Vagina (tissue), 2 donors: ENCODE measurements at places on chromosomes 13 and 19.

DNA sequence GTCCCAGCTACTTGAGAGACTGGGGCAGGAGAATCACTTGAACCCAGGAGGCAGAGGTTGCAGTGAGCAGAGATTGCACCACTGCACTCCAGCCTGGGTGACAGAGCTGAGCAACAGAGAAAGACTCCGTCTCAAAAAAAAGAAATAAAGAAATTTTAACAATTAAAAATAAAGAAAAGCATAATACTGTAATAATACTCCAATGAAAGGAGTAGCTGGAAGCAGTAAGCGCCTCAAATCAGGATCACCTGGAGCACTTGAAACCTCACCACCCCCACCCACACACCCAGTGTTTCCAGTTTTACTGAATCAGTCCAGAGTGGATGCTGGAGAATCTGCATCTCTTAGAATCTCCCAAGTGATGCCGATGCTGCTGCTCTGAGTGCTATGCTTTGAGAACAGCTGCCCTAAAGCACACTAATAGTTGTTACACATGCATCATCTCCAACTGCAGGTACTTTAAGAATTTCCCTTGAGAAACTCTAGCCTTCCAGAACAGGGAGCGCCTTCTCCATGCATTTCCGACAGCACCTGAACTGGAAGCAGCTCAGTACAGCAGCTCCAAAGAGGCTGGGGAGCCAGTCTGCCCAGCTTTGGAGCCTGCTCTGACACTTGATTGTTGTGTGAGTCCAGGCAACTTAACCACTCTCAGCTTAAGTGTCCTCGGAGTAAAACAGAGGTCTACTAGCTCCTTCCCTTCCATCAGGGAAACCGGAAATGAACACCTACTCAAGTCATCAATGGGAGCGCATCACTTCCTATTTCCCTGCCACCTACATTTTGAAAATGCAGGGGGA, 2.9 kb downstream of the ABCC4 start:
- DNase-seq: no peak

DNA sequence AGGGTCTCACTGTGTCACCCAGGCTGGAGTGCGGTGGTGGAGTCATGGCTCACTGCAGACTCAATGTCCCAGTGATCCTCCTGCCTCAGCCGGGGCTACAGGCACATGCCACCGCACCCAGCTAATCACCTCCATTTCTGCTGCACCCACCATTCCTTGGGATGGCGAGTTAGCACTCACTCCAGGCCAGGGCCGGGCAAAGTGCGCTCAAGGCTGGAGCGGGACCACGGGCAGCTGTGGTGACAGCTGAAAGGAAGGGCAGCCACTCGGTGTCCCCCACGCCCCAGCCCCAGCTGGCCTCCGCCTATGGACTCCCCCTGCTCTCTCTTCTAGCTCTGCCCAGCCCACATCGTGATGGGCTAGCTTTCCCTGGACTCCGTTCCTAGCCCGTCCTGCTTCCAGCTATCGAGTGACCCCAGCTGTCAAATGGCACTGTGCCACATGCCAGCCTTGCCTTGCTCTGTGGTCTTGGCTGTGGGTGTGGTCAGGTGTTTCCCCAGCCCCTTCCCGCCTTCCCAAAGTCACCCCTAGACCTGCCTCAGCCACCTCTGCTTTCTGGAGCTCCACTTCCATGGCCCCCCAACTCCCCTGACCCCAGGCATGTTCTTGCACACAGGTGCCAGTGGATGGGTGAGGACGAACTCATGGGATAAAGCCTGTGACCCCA, 4.1 kb downstream of the MICOS13 start:
- DNase-seq: no peak

DNA sequence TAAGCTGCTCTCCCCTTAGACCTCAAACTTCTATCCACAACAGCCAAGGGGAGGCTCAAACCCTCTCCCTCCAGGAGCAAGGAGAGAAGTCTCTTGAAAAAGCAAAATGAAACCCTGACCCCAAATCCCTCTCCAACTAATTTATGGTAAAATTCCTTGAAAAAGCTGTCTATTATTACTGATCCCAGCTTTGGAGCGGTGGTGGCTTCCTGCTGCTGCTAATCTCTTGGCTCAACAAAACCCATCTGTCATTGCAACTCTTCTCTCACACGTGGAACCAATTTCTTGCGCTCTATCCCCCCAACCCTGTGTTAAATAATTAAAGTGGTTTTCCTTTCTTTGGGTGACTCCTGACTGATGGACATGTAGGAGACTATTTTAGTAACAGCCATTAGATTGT, 64.1 kb upstream of the OXGR1 start:
- no peak for DNase-seq

- no peak for DNase-seq
These were observed 349.2 kb upstream of the KLHL1 start for GRCh38 chr13:70457474-70457873.

GRCh38 chr19:1913781-1914577, 8.8 kb downstream of the ADAT3 start:
- no peak for DNase-seq

GRCh38 chr19:42018503-42019193, 24.6 kb upstream of the ATP1A3 start:
- no peak for DNase-seq

DNA sequence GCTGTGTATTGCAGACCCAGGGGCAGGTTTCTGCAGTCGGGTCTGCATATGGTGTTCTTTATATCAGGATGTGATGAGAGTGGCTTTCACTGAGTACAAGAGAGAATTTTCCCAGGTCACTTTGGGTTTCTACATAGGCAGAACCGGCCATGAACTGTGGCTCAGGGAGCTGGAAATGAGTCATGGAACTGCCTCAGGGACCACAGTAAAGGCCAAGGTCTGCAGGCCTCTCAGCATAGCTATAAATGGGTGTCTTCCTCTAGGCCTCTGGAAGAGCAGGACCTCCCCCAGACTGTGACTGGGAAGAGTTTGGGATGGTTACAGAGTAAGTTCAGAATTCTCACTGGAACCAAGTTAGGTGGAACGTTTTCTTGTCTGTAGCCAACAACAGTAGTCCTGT, 51.8 kb upstream of the ZNF681 start:
- no peak for DNase-seq

- DNase-seq: no peak
These were observed 4.8 kb upstream of the SMG9 start for GRCh38 chr19:43759515-43759914.

DNA sequence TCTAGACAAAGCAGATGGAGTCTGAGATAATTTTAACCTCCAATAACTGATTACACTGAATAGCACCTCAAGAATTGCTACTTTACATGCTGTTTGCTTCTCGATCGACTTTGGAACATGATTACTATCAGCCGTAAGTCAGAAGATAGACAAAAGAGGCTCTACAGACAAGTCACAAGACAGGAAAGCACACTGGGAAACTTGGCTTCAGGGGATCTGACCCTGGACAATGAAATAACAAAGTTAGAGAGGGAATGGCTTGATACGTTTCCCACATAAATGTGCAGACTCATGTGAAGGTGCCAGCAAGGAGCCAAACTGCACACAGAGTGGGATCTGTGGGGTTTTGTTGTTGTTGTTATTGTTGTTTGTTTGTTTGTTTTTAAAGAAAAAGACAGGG, 28.5 kb downstream of the DCLK1 start:
- no peak for DNase-seq

DNA sequence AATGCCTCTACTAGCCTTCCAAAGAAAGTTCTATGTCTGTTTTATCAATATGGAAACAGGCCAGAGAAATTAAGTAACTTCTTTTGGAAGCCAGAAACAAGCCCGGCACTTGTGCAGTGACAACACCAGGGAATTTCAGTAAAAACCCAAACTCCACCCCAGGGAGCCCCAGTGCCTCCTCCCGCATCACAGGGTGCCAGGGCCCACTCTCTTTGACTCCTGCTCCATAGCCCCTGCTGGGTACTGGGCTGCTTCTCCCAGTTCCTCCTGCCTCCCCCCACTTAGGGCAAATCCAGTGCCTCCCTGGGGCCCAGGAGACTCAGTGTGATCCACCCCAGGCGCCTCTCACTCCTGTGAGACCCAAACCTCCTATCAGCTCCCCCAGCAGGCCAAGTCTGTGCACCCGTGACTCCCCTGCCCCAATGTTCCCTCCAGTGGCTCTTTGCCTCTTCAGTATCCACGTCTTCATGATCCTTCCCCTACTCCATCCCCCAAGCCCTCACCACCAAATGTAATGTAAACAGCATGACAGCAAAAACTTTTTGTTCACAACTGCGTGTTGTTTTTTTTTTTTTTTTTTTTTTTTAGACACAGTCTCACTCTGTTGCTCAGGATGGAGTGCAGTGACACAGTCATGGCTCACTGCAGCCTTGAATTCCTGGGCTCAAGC, 2.3 kb upstream of the FFAR3 start:
- DNase-seq: no peak

- no peak for DNase-seq
These were observed 5.1 kb upstream of the EPS8L1 start for GRCh38 chr19:55070466-55071128.

DNA sequence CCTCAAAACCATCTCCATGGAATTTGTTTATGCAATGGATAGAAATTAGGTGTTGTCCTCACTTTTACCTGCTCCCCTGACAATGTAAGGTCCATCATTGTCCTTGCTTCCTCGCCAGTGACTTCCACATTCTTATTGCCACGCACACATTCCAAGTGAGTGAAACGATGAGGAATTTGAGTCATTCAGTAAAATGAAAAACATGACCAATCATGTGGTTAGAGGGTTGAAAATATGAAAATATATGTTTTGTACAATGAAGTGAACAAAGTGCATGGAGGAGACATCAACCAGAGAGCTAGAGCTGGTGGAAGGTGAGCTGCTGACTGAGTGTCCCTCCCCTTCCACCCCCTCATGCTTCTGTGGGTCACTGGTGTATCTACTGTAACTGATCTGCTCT, 91.7 kb downstream of the ATP8A2 start:
- no peak for DNase-seq

- no peak for DNase-seq
These were observed 84.3 kb downstream of the EPSTI1 start for GRCh38 chr13:42907745-42908144.

DNA sequence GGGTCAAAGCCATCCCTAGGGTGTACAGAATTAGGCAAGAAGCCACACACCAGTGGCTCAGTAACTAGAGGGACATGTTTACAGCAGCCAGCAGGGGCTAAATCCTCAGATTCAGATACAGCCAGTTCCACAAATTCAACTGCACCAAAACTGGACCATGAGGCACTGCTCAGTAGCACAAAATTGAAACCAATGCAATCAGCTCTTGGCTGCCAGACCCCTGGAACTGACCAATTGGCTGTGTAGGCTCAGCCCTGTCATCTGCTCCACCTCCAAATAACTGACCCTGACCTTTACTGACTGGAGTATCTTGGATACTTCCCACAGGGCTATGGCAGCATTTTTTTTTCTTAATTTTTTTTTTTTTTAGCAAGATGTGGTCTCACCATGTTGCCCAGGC, 226.5 kb downstream of the FOXO1 start:
- no peak for DNase-seq

DNA sequence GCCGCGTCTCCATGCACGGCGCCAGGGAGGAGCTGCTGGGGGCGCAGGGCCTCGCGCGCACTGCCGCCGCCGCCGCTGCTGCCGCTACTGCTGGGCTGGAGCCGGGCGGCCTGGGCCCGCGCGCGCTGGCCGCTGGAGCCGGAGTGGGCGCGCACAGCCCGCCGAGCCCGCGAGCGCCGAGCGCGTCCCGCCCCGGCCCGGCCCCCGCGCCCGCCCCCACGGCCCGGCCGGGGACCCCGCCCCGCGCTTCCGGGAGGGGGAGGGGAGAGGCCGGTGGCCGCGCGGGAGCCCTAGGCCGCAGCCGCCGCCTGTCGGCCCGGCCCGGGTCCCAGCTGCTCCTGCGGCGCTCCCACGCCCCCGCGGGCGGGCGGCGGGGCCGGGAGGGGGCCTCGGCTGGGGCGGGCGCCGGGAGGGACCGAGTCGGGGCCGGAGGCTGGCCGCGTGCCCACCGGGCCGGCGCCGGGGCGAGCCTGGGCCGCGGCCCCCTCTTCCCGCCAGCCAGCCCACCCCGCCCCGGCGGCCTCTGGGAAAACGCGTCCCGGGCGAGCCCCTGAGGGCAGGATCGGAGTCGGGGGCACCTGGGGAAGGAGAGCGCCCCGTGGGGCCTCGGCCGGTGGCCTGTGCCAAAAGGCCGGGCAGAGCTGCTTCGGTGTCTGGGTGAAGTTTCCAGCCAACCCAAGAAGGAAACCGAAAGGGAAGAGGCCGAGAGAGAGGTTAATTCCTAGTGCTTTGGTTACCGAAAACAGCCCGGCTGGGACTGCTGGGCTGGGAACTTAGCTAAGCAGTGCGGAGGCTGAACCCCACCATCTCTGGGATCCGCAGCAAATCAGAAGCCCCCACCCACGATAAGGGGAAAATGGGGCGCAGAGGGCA, at the start of gene STK24:
Gene STK24, minus strand, starts transcription at position 145 of the 873 bp plus-strand sequence. CDS start 321 bp downstream, outside the sequence.
- DNase-seq: no peak

- no peak for DNase-seq
These were observed 3.1 kb downstream of the CDK8 start for GRCh38 chr13:26257049-26257448.

DNA sequence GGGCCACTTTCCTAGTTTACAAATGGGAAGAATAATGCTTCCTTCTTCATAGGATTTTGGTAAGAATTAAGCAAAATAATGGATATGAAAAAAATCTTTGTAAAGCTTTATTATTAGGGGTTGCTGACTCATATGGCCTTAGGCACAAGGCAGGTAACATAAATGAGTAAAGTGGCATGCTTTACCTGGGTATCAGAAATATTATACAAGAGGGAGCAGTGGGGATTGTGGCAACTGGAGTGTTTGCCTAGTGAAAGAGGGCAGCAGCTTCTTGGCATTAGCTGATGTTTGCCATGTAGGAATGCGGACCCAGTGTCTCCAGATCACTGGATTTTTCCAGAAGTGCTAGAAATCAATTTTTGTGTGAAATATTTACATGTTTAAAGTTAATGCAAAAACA, 19.5 kb downstream of the WDFY2 start:
- no peak for DNase-seq

DNA sequence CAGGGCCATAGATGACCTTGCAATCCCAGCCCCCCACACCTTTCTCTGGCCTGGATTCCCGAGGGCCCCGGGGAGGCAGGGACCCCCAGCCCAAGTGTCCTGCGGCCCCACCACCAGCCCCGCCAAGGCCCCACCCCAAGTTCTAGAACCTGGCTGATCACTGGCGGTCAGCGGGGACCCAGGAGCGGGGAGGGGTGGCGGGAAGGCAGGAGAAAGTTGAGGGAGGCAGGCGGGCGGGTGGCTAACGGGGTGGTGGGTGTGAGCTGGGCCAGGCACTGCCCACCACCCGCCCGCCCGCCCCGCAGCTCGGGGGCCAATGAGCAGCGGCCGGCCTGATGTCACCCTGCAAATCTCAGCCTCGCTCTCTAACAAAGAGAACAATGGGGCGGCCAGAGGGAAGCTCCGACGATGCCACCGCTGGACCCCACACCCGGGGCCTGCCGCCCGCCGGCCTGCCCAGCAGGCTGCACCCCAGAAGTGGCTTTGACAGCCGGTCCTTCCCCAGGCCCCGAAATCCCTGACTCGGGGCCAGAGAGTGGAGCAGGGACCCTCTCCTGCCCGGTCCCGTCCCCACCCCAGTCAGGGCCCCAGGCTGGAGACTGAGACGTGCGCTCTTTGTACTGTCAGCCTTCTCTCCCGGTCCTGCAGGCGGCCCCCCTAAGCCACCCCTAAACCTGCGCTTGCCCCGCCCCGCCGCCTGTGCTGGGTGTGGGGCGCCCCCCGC, 1.6 kb downstream of the MEX3D start:
- DNase-seq: no peak

GRCh38 chr13:30024125-30024865, 173.9 kb upstream of the UBL3 start:
- DNase-seq: no peak
